NCI-H524 (cell line): ENCODE measurements at places on chromosomes 11 and 22.

DNA sequence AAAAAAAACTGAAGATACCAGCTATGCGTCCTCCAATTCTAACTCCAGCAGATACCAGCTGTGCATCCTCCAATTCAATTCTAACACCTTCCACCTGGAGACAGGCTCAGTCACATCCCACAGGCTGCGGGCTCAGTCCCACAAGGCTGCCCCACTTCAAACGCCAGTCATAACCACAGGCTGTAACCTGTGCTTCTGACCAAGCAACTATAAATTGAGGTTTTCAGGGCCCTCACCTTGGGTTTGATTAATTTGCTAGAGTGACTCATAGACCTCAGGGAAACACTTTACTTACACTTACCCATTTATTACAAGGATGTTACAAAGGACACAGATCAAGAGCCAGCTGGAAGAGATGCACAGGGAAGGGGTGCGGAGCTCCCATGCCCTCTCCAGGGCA lies 32.4 kb upstream of the MSANTD2 start:
- DNase-seq, result no peak

- peak; percentile 10 for DNase-seq
These were observed 69.3 kb downstream of the KCNC1 start for GRCh38 chr11:17803754-17804334.

- no peak for DNase-seq
These were observed 50.3 kb downstream of the AMBRA1 start for GRCh38 chr11:46543564-46543963.

DNA sequence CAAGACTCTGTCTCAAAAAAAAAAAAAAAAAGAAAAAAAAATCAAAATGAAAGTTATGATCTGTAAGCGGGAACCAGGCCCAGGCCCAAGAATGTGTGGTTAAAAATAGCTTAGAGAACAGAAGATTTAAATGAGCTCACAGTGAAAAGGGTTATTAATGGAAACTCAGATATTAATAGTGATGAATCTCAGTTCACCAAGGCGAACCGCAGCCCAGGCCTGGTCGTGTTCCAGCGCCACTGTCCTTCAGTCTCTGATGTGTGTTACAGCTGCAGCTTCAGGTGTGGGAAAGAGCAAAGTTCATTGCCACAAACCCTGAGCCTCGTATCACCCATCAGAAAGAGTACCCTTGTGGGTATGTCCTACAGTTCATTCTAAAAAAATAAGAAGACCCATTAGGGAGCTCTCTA lies 107.1 kb downstream of the GAB2 start:
- DNase-seq, result no peak

DNA sequence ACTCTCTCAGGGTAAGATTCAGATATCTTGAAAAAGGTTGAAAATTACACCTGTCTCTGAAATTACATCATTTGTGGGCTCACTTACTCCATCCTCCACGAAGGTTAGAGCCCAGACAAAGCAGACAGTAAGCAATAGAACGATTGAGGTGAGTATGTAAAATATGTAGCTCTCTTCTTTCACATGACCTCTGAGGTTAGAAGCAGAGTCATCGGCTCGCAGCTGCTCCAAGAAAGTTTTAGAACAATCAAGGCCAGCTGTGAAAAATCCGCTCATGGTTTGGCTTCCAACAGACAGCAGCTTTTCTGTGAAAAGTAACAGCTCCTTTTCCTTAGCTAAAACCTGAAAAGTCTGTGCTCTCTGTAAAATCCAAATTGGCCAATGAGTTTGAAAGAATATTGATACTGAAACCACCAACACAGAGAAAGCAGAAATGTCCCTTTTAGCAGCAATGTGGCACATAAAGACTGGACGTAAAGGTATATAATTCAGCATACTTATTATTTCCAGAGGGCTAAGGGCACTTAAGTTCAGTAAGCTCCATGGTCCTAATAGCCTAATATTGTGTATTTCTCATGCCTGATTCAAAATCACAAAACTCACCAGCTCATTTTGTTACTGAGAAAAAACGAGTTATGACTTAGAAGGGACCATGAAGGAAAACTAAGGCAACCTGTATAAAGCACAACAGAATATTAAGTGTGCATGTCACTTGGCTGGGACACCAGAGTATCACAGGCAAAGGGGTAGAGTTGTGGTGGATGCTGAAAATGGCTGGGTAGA lies 78.2 kb downstream of the FAM76B start:
- no peak for DNase-seq

- DNase-seq, result no peak
These were observed 32.0 kb downstream of the LRRC10B start for GRCh38 chr11:61540528-61540927.

GRCh38 chr11:121451178-121451985 lies 732 bp upstream of the SORL1 start:
- no peak for DNase-seq

GRCh38 chr11:38971141-38971540 lies 2373.1 kb upstream of the RAG2 start:
- DNase-seq, result no peak

DNA sequence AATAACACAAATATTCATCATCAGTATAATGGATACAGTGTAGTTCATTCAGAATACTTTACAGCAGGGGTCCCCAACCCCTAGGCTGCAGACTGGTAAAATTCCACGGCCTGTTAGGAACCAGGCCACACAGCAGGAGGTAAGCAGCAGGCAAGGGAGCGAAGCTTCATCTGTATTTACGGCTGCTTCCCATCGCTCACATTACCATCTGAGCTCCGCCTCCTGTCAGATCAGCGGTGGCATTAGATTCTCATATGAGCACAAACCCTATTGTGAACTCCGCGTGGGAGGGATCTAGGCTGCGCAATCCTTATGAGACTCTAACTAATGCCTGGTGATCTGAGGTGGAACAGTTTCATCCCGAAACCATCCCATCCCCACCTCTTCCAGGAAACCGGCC lies 125.1 kb downstream of the SERGEF start:
- no peak for DNase-seq

DNA sequence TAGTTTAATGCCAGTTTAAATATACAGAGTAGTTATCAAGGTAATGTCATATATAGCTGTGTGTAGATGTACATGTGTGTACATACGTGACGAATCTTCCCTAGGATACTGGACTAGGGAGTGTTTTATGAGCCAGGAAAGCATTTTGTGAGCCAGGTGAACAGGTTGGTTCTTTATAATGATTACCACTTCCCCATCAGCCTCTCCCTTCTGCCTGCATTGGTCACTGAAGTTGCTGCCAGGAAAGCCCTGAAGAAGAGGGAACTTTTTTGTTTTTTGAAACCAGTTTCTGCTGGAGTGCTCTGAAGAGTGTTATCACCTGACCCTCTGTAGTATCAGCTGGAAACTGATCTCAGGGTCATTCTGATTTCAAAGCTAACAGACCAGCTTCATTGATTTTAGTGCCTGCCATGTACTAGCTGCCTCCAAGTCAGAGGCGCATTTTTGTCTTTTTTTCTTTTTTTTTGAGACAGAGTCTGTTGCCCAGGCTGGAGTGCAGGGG lies 14.2 kb upstream of the ST14 start:
- DNase-seq, result no peak

- no peak for DNase-seq
These were observed 1.8 kb downstream of the SYTL2 start for GRCh38 chr11:85809191-85809590.

DNA sequence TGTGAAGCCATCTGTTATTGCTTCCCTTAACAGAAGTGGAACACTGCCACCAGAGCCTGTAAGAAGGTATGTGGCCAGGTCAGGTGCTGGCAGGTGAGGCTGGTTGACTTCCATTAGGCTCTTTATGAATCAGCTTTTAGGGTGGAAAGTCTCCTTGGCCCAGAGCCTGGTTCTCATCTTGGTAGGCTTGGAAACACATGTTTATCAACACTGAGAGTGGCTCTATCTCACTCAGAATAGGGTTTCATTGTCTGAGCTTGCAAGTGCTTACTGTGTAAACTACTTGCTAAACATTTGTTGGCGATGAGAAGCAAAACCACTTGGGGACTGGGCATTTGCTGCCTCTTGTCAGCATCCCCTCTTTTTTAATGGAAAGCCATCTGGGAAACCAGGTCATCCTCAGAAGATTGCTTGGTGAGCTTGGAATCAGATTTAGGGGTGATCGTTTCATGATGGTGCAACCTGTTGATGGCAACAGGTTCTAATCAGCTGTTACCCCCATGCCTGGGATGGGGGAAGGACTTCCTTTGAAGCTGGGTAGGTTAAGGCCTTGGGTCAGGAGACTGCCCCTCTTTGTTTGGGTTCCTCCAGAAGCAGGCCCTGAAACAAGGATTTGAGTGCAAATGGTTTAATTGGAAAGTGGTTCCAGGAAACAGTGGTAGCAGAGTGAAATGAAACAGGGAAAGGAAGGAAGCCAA lies 75.0 kb upstream of the AMPD3 start:
- DNase-seq, result no peak

GRCh38 chr11:65444314-65445051 lies 21.9 kb downstream of the NEAT1 start:
- peak; percentile 22 for DNase-seq

- no peak for DNase-seq
These were observed 780.2 kb downstream of the BRD1 start for GRCh38 chr22:49047447-49047846.

DNA sequence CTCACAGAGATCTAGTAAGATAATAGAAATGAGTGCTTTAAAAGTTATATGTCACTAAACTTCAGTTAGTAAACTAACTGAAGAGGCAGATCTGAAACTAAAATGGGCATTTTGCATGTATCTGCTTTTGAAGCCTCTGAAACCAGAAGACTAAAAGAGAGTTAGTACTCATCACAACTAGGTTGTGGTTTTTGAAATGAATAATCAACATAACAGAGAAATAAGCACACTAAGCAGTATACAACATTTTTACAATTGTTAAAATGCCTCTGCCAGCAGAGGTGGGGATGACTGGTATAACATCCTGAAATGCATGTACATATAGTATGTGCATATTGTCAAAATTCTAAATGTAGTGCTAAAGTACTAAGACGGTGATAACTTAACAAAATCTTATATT lies 564.5 kb downstream of the DLG2 start:
- DNase-seq, result no peak

GRCh38 chr11:133064152-133064877 lies 468.0 kb downstream of the OPCML start:
- DNase-seq, result peak; percentile 86

DNA sequence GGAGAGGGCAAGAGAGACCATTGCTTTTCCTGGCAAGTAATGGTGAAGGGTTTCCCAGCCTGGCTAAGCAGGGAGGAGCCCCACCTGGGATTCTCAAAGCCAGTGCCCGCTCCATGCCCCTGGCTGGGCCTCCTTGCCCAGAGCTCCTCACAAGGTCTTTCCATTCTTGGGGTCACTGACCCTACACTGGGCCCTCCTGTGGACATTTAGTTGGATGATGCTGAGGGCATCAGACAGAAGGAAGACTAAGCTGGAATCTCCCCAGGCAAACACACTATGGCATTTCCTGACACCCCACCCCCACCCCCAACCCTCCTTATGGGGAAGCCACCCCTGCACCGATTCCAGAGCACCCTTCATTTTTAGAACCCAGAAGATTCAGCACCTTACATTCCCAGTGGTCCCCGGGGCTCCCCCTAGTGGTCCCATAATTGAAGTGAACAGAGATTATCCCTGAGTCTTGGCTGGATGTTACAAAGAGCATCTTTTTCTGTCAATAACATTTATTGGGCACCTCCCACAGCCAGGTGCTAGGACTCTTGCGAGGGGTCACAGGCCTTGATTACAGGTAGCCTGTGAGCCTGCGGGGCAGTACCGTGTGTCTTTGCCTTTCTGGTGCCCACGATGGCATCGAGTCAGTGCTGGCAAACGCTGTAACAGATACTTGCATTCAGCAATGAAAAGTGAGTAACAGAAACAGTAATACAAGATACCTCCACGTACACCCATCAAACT lies 548.5 kb downstream of the BUD13 start:
- peak; percentile 61 for DNase-seq

DNA sequence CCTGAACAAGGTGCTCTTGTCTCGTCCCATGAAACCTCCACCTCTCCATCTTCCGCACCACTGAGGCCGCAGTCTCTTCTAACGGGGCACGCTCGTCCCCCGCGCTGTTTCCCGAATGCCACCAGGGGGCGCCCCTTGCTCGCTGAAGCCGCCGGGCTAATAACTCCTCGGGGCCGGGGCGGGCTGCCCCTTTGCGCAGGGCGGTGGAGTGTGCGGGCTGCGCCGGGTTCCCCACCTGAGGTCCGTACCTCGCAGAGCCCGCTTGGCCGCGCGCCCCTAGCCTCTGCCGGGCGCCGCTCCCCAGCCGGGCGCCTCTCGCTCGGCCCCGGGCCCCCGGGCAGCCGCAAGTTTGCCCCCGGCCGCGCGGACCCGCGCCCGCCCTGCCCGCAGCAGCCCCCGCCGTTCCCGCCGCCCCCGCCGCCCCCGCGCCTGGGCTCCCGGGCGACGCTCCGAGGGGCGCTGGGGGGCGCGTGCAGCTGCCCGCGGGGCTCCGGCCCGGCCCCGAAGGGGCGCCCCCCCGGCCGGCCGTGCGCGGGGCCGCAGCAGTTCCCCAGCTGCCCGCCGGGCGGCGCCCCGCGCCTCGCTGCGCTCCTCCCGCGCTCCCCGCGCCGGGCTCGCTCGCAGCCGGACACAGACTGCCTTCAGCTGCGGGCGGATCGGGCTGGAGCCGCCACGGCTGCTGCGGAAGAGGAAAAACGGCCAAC lies at the start of gene GRIK4:
GRIK4 (plus strand) TSS at position 633 of the 704 bp plus-strand sequence. CDS start 148,571 bp downstream, outside the sequence.
- DNase-seq, result peak; percentile 82

DNA sequence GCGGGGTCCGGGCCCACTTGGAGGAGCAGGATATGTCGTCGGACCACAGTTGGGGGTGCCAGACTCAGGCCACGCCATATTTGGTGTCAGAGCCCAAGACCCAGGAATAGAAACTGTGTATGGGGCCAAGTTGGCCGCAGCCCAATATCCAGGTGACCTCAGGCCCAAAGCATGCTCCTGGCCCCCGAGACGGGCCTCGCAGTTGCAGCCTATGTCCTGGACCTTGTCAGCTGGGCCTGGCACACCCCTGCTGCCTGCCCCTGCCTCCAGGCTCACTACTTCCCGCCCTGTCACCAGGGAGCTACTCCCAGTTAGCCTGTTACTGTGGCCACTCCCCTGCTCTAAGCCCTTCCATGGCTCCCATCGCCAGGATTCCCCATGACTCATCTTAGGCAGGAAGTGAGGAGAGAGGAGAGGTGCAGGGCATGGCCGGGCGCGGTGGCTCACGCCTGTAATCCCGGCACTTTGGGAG lies 23.1 kb downstream of the A4GALT start:
- no peak for DNase-seq

DNA sequence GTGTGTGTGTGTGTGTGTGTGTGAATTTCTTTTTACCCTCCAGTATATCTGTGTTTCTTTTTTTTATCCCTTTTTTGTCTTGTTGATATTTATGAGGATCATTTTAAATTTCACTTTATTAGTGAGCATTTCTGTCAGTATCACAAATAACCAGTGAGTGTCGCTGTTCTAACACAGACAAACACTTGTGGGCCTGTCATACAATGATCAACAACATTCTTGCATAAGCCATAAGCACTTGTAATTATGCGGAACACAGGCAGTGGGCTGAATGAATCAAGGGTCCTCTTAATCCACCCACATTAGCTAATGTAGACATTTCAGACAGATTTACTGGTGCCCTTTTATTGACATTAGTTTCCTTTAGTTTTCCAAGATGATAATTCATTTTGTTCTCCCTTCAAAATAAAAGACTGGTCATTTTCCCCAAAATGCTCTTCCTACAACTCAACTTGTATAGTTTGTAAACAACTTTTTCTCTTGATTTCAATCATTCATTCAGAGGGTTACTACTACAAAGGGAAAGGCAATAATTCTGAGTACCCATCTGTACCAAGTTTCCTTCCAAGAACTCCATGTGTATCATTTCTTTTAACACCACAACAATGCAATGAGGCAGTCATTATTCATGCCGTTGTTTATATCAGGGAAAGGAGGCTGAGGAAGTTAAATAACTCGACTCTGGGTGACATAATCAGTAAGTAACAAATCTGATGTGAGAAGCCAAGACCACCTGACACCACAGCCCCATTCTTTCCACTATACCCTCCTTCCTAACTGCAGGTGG lies 34.5 kb upstream of the ANO3 start:
- DNase-seq, result peak; percentile 79
